ENCODE measurements at places on chromosomes 12 and 14. TPM values are rescaled to one million over a fixed set of nuclear protein-coding genes. Genes with fewer than 3 reads are reported as not detected.

TTC9 gene
- total RNA-seq: 8.4 TPM

OTX2 gene
- 8.2 TPM for total RNA-seq

KRT3 gene
- total RNA-seq: 0.43 TPM

- DNase-seq: no peak
These were observed 414.0 kb upstream of the FLRT2 start for GRCh38 chr14:85115921-85116320.

DNA sequence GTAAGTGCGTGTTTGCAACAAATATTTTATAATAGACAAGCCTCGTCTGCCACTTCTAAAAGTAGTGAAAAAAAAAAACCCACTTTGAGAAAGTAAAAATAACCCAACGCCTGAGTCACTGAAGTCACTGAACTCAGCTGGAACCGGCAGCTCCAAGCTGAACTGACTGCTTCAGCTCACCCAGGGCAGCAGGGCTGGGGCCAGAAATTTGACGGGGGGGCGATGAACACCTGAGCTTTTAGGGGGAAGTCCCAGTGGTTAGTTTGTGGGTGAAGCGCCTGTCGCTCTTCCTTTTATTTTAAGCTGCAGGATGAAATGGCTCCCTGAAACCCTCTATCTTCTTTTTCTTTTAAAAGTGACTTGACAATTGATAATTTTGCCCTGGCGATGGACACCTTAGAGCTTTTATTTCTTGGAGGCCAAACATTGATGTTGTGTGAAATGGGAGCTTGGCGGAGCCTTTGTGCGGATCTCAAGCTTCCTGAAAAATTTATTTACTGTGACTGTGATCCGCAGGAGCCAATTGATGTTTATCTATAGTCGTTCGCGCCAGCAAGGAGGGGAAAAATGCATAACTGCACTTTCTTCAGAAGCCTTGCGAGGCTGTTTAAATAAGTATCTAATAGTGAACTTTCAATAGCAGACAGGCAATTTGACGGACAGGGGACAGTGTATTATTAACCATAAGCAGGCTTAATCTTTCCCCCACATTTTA lies 173.2 kb upstream of the MYL2 start:
- no peak for DNase-seq

DNA sequence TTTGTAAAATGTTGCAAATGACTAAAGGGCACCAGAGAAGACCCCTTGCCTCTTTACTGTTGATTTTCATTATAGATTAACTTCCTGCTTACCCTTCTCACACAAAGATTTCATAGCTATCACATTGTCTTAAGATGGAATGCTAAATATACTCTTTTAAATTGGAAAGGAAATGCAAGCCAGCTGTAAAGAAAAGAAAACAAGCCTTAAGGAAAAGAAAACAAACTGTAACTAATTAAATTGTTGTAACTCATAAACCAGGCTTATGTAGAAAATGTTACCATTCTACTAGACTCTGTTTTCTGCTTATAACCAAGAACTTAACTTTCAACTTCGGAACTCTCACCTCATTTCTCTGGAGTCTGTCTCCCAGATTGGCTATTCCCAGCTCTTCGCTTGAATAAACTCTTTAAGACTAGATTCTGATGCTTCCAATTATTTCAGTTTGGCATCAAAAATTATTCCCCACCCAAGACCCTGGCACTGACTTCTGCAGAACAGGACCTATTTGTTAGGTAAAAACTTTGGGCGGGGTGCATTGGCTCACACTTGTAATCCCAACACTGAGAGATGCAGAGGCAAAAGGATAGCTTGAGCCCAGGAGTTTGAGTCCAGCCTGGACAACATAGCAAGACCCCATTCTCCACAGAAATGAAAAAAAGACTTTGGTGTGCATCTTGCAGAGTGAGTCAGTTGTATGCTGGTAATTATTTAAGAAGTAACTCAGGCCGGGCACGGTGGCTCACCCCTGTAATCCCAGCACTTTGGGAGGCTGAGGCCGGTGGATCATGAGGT lies 36.6 kb upstream of the CIT start:
- DNase-seq: no peak

DNA sequence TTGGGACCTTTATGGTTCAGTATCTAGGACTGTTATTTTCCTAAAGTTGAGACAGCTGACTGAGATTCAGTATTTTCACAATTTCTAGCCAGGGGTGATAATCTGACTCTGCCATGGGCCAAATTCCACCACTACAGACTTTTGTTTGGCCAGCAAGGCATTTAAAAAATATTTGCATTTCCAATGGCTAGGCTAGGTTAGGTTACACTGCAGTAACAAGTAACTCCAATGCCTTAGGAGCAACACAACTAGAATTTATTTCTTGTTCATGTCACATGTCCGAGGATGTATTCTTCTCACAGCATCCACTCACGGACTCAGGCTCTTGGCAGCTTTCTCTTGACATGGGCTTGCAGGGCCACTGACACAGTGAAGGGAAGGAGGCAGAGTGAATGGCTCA lies 83.0 kb downstream of the CPSF2 start:
- no peak for DNase-seq

GRCh38 chr12:107539196-107539939 lies 146.2 kb upstream of the PWP1 start:
- no peak for DNase-seq

DNA sequence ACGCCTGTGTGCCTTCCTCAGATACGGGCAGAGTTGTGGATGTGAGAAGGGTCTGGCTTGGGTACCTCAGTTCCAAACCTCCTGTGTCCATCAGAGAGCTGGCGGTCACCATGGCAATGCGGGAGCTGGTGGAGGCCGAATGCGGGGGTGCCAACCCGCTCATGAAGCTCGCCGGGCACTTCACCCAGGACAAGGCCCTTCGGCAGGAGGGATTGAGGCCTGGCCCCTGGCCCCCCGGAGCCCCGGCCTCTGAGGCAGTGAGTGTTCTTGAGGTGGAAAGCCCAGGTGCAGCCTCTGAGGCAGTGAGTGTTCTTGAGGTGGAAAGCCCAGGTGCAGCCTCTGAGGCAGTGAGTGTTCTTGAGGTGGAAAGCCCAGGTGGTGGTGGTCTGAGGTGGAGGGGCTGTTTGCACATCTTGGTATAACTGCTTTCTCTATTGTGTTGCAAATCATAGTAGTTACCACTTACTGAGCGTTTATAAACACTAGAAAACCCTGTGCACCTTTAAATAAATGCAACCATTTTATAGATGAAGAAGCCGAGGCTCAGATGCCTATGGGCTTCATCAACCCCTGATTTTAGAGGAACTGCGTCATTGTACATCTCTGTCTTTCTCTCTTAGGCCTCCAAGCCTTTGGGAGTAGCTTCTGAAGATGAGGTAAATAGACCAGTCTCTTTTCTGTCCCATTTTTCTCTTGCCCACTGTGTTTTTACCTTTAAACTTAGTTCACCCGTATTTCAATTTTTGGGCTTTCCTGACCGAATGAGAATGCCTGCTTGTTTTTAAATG lies 976 bp downstream of the PEX5 start:
- peak; percentile 8 for DNase-seq

DNA sequence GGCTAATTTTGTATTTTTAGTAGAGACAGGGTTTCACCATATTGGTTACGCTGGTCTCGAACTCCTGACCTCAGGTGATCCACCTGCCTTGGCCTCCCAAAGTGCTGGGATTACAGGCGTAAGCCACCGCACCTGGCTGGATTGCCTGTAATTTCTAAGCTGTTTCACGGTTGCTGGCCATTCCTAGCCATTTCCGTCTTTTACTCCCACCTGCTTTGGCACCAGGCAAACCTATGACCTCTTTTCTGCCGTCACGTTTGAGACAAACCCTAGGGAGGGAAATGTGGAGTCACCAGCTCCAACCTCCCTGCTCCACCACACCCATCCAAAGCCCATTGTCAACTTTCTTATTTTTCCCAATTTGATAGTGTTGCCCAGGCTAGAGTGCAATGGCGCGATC lies 1.2 kb downstream of the GPR132 start:
- no peak for DNase-seq

- no peak for DNase-seq
These were observed 14.1 kb downstream of the ATP6V0A2 start for GRCh38 chr12:123726244-123726643.

DNA sequence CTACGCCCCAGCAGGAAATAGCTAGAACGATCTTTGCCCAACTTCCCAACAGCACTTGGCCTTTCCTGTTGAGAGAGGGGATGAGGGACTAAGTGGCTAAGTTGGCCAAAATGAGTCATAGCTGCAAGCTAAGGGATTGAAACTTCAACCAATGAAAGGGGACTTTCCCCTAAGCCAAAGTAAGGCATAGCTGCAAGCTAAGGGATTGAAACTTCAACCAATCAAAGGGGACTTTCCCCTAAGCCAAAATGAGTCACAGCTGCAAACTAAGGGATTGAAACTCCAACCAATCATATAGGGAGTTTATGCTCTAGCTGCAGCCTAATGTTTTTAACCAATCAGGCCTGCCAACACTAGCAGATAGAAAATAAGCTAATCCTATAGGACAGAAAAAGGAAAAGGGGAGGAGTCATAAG lies 100.5 kb upstream of the SSTR1 start:
- no peak for DNase-seq

DNA sequence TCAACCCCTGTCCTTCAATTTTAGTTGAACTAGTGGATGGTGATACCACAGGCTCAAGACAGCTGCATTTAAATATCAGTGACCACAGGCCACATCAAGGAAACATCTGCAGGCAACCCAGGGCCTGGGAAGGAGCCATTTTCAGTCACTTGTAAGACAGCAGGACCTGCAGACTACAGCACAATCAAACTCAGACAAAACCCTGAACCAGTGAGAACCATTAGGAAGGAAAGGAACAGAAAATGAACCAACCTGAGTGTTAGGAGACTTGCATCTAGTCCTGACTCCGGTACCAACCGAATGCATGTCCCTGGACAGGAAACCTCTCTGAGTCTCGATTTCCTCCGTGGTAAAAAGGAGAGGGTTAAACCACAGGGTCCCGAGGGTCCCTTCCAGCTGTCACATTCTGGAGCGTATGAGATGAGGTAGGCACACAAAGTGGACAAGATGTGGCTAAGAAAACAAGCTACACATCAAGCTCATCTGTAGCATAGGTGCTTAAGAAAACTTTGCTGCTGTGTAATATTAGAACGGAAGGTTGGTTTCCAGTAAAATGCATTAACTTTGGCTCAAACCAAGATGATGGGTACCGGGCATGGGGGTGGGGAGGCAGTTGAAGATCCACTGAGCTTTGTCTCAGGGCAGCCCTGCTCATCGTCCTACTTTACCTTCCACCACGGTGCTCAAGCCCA lies 1.6 kb upstream of the CDKN1B start:
- DNase-seq: peak; percentile 18
